Glutamatergic neuron (in vitro differentiated cells): ENCODE measurements at places on chromosomes 1 and 21. TPM values are rescaled to one million over a fixed set of nuclear protein-coding genes. Genes with fewer than 3 reads are reported as not detected.
A peak's percentile ranks its signal among the peaks of the same experiment; 100 is the strongest.

- no peak for DNase-seq
These were observed 26.4 kb downstream of the MYOM3 start for GRCh38 chr1:24085546-24085945.

DNA sequence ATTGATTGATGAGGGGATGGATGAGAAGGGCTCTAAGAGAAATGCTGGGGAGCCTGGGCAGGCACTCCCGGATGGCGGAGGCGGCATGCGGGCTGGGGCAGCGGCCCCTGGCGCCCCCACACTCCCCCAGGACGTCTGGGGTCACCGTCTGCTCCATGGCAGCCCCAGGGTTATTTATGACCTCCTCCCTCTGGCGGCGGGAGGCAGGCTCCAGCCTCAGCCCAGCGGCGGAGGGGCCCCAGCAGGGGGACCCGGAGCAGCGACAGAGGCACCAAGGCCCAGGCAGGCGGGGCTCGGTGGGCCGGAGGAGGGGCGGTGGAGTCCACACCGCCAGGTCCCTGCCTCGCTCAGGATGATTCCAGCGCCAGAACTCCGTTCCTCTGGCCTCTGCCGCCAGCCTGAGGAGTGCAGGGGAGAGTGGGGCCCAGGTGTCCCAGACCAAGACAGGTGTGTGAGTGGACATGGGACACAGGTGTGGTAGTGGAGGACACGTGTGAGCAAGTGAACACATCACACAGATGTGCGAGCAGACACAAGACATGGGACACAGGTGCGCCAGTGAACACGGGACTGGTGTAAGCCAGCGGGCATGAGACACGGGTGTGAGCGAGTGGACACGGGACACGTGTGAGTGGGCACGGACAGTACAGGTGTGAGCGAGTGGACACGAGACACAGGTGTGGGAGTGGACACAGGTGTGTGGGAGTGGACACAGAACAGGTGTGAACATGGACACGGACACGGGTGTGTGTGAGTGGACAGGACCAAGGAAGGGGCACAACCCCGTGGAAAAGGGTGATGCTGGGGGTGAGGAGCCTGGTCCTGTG is 2.5 kb upstream of the SAMD11 start:
- peak; percentile 87 for DNase-seq

DNA sequence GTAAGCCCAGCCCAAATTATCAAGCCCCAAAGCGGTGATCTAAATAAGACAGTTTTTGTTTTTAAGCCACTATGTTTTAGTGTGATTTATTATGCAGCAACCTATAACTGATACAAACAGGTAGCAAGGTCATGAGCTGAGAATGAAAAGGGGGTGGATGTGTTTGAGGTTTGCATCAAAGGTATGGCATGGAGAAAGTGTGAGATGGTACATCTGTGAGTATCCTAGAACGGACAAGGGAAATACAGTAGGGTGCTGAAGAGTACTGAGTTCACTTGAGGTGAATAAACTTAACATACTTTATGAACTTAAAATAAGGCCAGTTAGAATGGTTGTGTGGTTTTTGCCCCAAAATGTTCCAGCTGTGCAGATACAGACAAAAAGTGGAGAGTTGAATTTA is 286.0 kb upstream of the B3GALT2 start:
- DNase-seq: no peak

The SYPL2 gene
- 0.42 TPM for total RNA-seq

The CELA3B gene
- total RNA-seq: not detected
